Erythroblast (primary cell): ENCODE measurements at places on chromosomes 3 and 15.

DNA sequence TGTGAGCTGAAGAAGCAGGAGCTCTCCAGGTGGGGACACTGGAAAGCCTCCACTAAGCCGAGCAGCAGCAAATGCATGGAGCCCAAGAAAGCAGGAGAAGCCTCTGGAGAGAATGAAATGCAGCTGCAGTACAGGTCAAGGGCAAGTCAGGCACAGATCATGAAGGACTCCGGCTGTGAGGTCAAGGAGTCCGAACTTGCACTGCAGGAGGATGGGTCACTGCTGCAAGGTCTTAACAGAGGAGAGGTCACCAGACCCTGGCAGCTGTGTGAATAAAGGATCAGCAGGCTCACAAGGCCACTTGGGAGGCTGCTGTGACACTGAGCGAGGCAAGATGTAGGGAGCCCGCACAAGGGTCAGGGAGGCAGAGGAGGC is 24.7 kb upstream of the SLC41A3 start:
- DNase-seq = no peak

DNA sequence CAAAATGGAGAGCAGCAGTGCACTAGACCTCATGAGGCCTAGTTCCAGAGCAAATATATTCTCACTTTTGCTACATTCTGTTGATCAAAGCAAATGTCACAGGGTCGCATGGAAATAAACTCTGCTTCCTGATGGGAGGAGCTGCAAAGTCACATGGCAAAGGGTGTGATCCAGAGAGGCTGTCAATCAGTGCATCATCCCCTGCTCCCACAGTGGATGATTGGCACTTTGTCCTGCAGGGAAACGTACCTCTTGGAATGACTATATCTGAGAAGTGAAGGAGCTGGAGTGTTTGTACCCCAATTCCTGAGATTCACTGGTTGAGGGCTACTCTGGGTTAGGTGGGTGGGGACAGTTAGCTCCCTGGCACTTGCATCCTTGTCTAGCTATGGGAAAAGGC is 195.1 kb upstream of the CTDSPL start:
- DNase-seq = no peak

DNA sequence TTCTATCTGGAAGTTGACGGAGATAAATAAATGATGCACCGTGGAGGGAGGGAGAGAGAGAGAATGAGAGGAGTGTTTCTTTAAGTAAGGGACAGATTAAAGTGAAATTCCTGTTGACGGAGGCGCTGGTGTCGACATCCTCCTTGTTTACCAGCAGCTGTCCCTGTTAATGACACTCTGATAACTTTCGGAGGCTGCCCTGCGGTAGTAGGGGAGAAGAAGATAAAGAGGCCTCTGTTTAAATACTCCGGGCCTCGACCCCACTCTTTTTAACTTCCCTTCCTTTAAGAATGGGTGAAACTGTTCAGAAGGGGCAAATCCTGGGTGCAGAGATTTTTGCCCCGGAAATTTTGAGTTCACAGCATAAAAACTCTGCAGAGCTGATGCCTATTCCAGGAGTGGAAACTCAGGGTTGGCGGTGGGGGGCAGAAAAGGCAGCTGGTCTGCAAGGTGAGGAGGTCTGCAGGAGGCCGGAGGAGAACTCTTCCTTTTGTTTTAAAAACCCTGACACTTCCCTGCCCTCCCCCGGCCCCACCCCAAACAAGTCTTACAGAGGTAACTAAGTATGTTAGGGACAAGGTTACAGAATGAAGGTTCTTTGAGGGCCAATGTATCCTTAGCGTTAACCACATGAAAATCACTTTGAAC is 276.6 kb upstream of the NR2F2 start:
- no peak for DNase-seq

DNA sequence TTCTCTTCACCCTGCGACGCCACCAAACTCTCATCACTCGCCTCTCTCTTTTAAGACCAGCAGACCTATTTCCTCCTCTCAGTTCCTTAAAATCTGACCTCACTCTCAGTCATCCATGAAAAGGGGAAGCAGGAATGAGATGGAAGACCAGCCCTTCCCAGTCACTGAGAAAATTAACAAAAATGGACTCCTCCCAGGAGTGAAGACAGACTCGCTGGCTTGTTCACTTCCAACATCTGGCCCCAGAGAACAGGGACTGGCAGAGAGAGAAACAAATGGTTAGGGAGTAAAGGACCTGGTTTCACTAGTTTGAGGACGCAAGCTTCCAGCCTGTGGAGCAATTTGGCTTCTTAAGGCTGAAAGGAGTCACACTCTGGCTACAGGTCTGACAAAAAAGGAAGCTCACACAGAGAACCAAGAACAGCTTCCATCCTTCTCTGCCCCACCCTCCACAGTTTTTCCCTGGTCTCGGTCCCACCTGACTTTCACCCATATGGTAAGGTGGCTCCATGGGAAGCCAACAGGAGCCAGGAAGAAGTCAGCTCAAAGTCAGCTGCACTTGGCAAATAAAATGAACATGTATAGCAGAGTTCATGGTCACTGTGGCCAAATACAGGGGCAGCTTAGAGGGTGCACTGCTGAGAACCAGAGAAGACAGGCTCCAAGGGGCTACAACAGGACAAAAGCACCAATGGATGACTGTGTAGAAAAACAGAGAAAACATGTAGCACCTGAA is 57.2 kb downstream of the ITGB5 start:
- no peak for DNase-seq

GRCh38 chr3:128847666-128848370 is 31.6 kb upstream of the ACAD9 start:
- no peak for DNase-seq

DNA sequence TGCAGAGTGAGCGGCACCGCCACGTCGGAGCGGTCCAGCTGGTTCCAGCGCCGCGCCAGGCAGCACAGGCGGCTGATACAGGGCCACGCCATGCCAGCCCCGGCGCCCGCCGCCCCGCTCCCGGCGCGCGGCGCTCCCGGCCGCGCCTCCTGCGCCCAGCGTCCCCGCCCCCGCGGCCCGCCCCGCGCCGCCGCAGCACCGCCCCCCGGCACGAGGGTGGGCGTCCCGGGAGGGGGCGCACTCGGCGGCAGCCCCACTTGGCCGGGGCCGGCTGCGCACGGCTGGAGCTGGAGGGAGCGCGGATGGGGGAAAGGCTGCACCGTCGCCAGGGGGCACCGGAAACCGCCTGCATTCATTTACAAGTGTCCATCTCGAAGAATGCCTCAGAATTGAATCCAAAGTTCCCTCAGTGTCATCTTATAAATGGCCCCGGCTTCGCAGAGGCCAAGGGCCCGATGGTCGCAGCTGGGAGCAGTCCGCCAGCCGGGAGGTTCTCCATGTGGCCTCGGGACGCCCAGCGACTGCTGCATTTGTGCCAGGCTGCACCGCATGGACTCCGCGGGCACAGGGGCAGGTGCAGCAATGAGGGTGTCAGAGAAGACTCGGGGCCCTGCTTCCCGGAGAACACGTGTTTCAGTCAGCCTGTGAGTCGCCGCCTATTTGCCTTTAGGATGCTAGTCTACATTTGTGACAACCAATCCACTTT is at the start of gene MAP6D1:
Gene MAP6D1, minus strand, starts transcription at position 122 of the 706 bp plus-strand sequence. Its CDS starts 30 bp downstream, at position 92.
- peak; percentile 72 for DNase-seq

- DNase-seq = no peak
These were observed 15.0 kb downstream of the SNAPC5 start for GRCh38 chr15:66482539-66482938.

DNA sequence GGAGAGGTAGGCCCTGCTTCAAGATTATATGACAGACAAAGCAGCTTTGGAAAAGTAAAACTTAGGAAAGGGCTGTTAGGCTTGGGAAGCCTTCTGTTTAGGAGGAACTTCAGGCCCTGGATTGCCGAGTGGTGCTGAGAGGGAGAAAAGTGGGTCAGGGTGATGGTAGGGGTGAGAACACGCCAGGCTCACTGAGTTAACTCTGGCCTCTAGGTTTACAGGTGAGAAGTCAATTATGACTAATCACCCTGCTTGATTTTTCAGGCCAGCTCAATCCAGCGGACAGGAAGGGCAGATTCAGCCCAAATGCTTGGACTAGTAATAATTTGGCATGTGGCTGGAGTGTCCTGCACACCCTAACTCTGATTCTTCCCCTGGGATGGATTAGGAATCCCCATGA is 365.1 kb upstream of the LMCD1 start:
- DNase-seq = no peak

GRCh38 chr15:69414701-69415167 is 585 bp downstream of the KIF23 start:
- DNase-seq = peak; percentile 69

DNA sequence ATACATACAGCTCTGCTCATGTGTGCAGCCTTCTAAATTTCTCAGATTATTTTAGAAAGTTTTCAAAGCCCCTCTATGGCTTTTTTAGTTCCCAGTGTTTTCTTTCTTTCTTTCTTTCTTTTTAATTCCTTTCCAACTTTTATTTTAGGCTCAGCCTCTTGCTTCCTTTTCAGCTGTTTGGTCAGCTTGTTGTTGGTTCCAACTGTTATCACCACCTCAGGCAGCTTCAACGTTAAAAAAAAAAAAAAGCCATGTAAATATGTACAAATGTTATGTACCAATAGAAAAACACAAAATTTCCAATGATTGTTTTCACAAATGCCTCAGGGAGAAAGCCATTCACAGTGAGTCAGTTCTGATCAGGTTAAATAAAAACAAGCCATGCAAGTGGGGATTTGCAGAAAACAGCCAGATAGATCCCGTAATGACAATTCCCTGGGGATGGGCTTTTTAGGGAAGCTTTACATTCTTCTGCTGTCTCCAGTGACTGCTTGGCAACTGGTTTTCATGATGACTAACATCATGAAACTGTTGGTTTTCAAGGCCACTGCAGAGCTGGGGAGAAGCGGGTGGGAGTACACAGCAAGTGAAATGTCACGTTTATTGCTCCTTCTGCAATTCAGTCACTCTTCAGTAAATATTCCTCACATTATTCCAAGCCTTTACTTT is 908.4 kb downstream of the EPHA3 start:
- DNase-seq = no peak

- no peak for DNase-seq
These were observed 329.3 kb upstream of the THBS1 start for GRCh38 chr15:39251413-39252133.

GRCh38 chr3:196287090-196287439 is 461 bp downstream of the PCYT1A start:
- peak; percentile 82 for DNase-seq

- peak; percentile 56 for DNase-seq
These were observed 90.0 kb downstream of the APBA2 start for GRCh38 chr15:28975766-28976179.

DNA sequence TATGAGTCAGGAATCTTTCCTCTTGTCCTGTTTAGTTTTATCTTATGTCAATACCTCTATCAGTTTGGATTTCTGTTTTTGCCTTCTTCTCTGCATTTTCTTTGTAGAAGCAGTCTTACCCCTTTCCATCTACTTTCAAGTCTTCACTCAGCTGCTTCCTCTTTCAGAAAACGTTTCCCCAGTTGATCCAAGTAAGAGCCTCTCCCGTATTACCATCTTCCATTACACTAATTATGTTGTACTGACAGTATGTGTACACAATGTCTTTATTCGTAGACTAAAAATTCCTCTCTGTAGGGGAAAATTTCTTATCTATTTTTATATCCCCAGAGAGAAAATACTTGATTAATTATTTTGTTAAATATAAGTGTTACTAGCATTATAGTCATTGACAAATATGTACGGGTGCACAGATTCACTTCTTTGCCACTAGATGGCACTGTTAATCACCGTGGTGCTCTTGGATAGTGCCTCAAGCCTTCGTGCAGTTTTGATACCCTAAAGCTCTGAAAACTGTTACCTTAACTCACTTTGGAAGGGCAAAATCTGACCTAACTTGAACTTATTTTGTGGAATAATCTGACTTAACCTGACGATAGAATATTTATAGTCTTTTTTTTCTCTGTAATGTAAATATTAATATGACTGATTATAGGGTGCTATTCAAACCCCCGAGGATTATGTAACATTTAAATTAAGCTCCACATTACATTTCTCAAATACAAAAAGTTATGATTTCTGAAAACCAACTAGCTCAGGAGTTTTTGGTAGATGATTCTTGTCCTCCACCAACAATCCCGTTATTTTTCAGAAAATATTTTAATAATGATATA is 74.2 kb upstream of the POU1F1 start:
- DNase-seq = peak; percentile 48

DNA sequence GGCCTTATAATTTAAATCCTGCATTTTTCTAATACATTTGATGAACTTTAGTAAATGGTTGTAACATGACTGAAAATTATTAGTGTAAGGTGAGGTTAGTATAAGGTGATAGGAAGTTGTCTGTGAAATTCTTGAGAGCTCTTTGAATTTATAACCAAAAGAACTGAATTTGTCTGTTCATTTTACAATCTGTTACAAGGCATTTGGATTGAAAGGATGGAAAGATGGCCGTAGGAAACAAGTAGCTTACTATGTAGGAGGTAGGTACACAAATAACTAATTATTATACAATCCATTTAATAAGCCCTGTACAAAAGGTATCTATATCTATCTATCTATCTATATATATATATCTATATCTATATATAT is 6.6 kb downstream of the DIPK2A start:
- peak; percentile 1 for DNase-seq

DNA sequence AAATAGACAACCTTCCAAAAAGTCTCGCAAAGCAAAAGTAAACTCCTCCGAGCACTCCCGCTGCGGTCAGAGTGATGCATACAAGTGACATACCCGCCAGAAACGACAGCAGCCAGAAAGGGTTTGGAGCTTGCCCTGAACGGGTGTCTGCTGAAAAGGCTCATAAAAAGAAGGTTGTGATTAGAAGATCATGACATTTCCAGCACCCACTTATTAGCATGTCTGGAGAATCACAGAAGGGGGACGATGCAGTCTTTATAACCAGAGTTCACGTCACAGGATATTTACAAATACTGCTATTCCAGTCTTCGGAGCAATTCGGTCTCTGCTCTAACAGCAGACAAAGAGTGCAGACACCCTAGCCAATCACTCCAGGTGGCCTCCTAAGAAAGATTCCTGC is 59.1 kb upstream of the FRMD4B start:
- DNase-seq = no peak

DNA sequence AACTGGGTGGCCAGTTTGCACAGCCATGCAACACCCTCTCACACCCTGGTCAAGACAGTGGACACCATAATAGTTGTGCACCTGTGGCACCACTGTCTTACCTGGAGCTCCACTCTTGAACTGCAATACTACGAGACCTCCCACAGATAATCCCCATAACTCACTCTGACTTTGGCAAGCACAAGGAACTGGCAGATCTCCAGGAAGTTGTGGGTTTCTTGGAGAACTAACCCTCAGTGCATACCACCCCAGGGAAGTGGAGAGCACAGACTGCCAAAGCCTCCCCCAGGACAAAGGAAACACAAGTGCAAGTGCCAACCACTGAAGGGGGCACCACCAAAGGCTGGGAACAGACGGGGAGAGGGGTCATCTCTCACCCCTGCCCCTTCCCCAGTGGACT is 318.6 kb downstream of the SUCLG2 start:
- DNase-seq = no peak

DNA sequence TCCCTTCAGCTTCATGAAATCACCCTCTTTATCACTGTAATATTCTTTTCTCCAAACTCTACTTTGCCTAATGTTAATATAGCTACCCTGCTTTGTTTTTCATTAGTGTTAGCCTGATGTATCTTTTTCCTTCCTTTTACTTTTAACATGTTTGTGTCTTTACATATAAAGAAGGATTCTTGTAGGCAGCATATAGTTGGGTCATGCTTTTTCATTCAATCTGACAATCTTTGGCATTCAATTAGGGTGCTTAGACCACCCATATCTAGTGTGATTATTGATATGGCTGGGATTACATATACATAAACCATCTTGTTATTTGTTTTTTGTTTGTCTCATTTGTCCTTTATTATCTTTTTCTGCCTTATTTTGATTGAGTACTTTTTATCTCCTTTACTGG is 34.9 kb upstream of the HEG1 start:
- DNase-seq = no peak

GRCh38 chr15:42605796-42606195 is 30.4 kb downstream of the STARD9 start:
- DNase-seq = no peak
